Activated T-cell treated with anti-CD3 and anti-CD28 coated beads for 24 hours (primary cell): ENCODE measurements at places on chromosomes 1 and 21.

- DNase-seq: no peak
Observed at GRCh38 chr1:54329312-54330003, 76.7 kb downstream of the SSBP3 start.

GRCh38 chr1:243758647-243759046 lies 91.4 kb downstream of the AKT3 start:
- no peak for DNase-seq

GRCh38 chr1:203324105-203325025 lies 19.0 kb downstream of the BTG2 start:
- no peak for DNase-seq

DNA sequence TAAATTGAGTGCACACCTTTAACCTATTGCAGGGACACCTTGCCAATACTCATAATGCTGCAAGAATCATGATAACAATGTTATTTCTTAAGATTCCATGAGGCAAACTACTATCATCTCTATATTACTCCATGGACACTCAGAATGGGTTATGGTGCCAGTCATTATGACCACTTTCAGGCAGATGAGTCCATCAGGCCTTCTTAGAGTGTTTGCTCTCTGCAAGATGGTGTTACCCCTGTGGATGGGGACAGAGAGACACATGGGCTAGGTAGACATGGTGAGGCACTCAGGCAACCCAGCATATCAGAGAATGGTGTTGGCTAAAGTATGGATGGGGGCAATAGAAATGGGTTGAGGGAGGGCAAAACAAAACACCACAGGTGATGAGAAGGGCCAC lies 59.7 kb downstream of the XCL2 start:
- DNase-seq: no peak

GRCh38 chr1:154747740-154748404 lies 122.2 kb downstream of the KCNN3 start:
- peak; percentile 35 for DNase-seq

GRCh38 chr1:234281826-234282489 lies 91.3 kb upstream of the COA6 start:
- no peak for DNase-seq

DNA sequence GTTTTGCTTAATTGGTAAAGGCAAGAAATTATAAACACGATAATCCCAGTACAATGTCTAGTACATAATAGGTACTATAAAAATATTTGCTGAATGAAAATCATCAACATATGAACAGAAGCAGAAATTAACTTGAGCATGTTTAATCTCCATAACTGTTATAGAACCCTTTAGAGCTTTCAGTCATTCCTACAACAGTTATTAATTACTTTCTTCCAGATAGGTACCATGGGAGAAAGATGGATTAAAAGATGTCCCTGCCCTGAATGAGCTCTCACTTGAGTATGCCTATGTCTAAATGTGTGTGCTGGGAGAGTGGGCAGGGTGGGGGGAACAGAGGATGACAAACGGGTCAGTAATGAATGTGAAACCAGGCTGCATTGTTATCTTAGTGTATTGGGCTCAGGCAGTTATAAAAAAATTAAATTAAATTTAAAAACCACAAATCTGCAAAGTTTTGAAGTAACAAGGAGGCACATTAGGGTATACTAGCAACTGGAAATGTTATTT lies 2.4 kb downstream of the EPS15 start:
- DNase-seq: no peak

GRCh38 chr1:82565146-82565545 lies 764.4 kb downstream of the ADGRL2 start:
- DNase-seq: no peak

GRCh38 chr1:108089477-108089876 lies 110.7 kb downstream of the SLC25A24 start:
- no peak for DNase-seq

GRCh38 chr1:111476761-111477309 lies 3.1 kb downstream of the C1orf162 start:
- no peak for DNase-seq

GRCh38 chr1:90534663-90535295 lies 182.3 kb downstream of the BARHL2 start:
- no peak for DNase-seq

- no peak for DNase-seq
Observed at GRCh38 chr21:42142627-42143026, 71.5 kb downstream of the UMODL1 start.

- DNase-seq: no peak
Observed at GRCh38 chr1:43232074-43232473, 37.7 kb upstream of the TMEM125 start.

- no peak for DNase-seq
Observed at GRCh38 chr1:244138399-244138798, 87.3 kb downstream of the ZBTB18 start.

DNA sequence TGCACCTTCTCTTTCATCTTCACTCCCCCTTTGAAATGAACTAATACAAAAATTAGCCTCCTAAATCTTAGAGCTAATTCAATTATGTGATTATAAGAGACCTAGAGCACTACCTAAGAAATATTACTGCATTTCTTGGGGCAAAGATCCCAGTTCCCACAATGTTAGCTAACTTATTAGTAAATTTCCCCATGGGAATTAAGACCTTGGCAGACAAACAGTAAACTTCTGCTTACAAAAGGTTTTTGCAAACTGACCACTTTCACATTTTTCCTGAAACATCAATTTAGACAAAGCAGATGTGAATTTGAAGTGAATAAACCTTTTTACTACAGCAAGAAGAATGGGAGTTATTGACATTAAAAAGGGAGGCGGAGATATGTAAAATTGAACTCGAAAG lies 34.6 kb upstream of the LHX8 start:
- no peak for DNase-seq

DNA sequence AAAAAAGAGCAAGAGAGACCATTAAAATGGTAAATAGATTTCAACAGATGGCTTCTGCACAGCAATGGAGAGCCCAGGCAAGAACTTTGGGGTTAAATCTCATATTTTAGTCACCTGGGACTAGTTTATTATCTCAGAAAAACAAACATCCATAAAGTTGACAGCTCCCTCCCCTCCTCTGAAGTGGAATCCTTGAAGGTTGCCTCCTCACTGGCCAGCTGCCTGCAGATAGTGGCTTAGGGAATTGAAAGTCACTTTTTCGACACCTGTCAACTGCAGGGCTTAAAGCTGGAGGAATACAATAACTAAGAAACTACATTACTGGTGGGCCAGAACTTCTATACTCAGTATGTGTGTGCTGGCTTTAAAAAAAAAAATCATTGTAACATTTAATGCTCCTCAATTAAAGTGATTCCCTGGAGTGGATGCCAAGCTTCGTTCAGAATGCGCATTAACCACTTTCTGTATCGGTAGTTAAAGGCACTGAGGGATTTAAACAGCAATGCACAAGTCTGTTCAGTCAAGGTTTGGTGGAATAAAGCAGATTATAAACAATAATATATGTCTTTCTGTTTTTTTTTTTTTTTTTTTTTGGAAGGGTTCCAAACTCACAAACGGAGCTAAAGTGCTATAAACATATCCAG lies 52.5 kb downstream of the LHX4 start:
- no peak for DNase-seq

- DNase-seq: no peak
Observed at GRCh38 chr1:186681121-186681520, 898 bp upstream of the PTGS2 start.
